ENCODE measurements at places on chromosomes 16 and 17.
A peak's percentile ranks its signal among the peaks of the same experiment; 100 is the strongest.

GRCh38 chr17:58382872-58383242 lies 30.9 kb upstream of the SUPT4H1 start:
- no peak for DNase-seq

DNA sequence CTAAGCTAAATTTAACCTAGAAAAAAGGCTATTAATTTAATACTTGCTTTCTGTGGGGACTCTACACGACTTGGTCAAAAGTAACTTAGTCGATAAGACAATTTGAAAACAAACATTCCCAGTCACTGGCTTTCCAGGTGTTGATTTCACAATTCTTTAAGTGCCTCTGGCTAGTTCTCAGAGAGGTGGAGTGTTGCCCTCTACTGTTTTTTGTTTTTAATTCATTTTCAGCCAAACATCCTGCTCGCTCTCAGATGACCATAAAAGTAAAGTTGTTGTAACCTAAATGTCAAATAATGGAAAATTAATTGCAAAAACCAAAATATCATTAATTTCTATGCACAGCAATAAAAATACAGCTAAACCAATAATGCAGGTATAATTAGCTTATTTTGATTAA lies 107.1 kb downstream of the MYO1D start:
- no peak for DNase-seq

- no peak for DNase-seq
Observed at GRCh38 chr17:13569398-13570123, 32.2 kb downstream of the HS3ST3A1 start.

DNA sequence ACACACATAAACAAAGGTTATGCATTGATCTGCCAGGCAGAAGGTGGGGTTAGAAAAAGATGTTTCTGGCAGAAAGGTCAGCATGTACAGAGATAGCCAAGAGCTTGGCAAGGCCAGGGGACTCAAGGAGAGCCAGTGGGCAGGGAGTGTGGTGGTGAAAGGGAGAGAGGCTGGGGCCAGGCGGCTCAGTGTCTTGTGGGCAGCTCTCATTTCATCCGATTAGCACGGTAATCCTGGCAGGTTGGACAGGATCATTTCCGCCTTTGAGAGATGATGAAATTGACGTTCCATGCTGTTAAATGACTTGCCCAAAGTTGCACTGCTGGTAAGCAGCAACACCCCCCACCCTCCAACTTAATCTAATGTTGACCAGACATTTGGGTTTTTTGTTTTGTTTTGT lies 3.6 kb downstream of the CHD9 start:
- DNase-seq = no peak

GRCh38 chr16:3858801-3859200 lies 21.7 kb downstream of the CREBBP start:
- DNase-seq = no peak

GRCh38 chr17:82470065-82470464 lies 11.5 kb downstream of the NARF start:
- DNase-seq = no peak

DNA sequence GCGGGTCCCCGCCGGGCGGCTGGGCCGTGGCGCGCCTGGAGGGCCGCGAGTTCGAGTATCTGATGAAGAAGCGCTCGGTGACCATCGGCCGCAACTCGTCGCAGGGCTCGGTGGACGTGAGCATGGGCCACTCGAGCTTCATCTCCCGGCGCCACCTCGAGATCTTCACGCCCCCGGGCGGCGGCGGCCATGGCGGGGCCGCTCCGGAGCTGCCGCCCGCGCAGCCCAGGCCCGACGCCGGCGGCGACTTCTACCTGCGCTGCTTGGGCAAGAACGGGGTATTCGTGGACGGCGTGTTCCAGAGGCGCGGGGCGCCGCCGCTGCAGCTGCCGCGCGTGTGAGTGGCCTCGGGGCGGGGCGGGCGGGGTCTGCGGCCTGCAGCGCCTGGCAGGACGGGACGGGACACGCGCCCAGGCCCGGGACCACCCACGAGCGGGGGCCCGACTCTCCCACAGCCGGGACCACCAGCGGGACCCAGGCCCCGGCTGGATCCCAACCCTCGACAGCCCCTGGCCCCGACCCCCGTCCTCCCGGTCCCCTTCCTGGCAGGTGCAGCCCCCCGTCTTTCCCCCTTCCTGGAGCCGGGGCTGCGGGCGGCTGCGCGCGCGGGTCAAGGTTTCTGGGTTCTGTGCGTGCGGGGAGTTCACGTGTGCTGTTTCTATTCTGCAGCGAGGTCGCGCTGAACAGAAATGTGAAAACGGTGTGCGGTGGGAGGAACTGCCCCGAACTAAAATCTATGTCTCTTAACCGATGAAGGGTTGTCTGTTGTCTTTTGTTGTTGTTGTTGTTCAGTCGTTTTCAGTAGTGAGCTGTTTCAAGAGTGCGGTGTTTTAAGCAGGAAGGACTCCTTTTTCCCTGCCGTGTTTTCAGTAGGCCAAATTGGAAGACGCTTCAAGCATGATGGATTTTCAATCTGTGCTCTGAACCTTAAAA lies 705 bp downstream of the FOXK2 start:
- peak; percentile 27 for DNase-seq

DNA sequence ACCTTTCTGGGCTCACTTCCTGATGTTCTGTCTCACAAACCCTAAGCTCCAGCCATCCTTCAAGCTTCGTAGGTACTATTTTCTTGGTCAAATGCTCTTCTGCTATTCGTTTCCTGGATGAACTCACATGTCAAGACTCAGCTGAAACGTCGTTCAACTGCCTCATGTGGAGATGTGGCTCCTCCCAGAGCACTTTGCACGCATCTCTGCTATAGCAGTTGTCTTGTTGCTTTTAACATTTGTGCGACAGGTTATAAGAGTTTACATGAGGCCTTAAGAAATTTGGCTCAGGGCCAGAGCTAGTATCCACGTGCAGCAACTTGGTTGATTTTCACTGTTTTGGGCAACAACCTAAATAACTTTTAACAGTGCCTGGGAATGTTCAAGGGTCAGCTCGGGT lies 2.8 kb upstream of the KRT40 start:
- no peak for DNase-seq

GRCh38 chr17:17155568-17155967 lies 50.6 kb downstream of the PLD6 start:
- peak; percentile 45 for DNase-seq

- no peak for DNase-seq
Observed at GRCh38 chr17:49859991-49860953, 12.4 kb upstream of the TAC4 start.

- DNase-seq = no peak
Observed at GRCh38 chr17:77428020-77428748, 287.4 kb downstream of the SEC14L1 start.

GRCh38 chr17:22707626-22708025 lies 1015.3 kb downstream of the KCNJ18 start:
- DNase-seq = no peak

- DNase-seq = peak; percentile 66
Observed at GRCh38 chr17:2070241-2071023, 15.5 kb downstream of the HIC1 start.

DNA sequence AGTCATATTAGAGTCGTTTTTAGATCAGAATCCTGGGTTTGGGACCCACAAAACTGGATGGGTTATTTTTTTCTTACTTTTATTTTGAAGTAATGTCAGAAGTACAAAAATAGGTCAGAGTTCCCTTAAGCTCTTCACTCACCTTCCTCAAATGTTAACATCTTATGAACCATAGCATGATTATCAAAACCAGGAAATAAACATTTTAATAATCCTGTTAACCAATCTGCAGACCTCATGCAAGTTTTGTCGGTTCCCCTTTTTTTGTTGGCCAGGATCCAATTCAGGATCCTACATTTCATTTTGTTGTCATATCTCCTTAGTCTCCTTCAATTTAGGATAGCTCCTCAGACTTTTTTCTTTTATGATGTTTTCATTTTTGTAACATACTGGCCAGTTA lies 162.0 kb downstream of the CHD9 start:
- no peak for DNase-seq
